ENCODE measurements at places on chromosomes 7 and 10.

DNA sequence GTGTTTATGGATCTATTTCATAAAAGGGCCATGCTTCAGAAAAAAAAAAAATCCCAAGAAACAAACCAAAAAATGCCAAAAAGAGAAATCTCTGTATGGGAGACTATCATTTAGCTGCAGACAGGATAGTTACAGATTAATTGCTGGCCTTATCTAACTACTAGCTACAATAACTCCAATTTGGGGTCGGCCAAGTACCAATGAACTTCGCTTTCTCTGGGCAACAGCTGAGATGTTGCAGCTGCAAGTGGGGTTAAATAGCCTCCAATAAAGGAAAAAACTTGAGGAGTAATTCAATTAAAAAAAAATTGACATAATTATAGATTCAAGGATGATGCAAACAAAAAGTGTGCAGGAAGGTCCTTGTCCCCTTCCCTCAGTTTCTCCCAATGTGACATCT, 73.6 kb downstream of the PFKFB3 start:
- DNase-seq = no peak

DNA sequence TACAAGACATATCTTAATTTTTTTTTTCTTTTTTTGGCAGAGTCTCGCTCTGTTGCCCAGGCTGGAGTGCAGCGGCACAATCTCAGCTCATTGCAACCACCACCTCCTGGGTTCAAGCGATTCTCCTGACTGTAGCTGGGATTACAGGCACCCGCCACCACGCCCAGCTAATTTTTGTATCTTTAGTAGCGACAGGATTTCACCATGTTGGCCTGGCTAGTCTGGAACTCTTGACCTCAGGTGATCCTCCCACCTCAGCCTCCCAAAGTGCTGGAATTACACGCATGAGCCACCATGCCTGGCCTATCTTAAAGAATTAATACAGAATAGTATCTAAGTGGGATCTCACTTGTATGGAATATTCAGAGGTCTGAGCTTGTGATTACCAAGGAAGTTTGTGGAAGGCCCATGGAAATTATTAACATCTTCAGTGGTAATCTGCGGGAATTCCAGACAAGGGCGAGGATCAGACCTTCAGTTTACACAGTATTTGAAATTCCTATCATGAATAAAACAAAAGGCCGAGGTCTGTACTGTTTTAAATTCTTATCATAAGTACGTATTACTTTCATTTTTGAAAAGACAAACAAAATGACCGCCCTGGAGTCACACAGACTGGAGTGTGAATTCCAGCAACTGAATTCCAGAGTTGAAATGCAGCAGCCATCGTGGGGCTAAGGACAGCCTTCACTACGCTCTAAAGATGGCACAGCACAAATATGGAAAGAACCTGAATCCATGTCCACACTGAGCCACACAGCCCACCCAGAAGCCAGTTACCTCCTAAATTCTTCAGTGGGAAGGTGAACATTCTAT, 16.7 kb downstream of the GPRIN2 start:
- no peak for DNase-seq

GRCh38 chr7:101625031-101625791, 3.9 kb downstream of the MYL10 start:
- peak; percentile 67 for DNase-seq

DNA sequence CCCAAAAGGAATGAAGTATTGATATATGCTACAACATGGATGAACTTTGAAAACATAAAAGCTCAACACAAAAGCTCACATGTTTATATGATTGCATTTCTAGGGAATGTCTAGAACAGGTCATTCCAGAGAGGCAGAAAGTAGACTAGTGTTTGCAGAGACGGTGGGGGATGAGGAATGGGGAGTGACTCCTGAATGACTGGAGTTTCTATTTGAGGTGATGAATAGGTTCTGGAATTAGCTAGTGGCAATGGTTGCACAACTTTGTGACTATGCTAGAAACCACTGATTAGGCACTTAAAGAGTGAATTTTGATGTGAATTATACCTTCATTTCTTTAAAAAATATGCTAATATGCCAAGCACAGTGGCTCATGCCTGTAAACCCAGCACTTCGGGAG, 6.9 kb downstream of the KPNA7 start:
- DNase-seq = no peak

GRCh38 chr7:105011831-105012502, 2.0 kb upstream of the KMT2E start:
- peak; percentile 15 for DNase-seq

DNA sequence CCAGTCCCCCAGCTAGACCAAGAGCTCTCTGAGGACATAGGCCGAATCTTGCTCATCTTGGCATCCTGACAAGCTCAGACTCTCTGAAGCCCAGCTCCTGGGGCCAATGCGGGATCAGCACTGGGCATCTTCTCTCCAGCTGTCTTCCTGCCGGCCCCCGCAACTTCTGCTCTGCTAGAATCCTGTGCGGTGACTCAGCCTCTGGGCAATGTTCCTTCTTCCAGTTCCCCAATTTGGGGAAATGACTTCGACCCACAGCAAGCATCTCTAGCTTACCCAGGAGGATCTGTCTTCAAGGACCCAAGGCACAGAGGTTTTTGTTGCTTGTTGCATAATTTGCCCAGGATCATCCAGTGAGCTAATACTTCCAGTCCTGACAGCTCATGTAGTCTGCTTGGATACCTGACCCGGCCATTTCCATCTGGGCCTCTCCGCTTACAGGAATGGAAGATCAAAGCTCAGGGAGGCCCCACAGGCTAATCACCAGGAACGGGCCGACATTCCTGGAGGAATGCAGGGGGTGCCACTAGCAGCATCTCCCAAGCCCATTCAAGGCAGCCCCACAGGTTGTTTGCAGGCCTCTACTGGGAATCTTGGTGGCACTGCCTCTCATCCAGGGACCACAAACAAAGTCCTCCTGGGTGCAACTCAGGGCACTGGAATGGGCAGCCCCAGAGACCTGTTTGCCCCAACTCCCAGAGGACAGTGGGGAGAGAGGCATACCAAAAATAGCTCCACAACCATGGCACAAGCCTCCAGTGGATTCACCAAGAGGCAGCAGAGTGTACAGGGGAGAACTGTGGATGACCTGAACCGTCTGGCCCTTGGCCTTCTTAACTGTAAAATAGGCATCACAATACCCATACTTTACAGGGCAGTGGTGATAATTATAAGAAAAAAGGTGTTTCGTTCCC, 151.9 kb downstream of the NEURL1 start:
- no peak for DNase-seq

DNA sequence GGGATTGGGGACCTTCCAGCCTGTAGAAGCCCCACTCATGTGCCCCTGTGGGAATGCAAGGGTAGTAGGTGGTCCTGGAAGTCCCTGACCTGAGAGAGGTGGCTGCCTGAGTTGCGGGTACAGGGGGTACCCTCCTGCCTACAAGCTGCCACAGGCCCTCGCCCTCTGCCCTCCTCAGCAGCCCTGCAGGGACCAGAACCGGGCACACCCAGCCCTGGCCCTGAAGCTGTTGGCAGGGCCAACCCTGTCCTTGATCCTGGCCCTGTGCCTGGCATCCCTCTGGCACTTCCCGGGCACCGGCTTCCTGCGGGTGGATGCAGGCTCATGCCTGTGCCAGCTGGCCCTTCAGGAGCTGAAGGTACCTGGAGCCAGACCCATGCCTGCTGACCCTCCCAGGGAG, 54.9 kb upstream of the ELN start:
- DNase-seq = no peak

- DNase-seq = peak; percentile 17
Measured at GRCh38 chr7:22295402-22296264, 61.3 kb downstream of the RAPGEF5 start.

DNA sequence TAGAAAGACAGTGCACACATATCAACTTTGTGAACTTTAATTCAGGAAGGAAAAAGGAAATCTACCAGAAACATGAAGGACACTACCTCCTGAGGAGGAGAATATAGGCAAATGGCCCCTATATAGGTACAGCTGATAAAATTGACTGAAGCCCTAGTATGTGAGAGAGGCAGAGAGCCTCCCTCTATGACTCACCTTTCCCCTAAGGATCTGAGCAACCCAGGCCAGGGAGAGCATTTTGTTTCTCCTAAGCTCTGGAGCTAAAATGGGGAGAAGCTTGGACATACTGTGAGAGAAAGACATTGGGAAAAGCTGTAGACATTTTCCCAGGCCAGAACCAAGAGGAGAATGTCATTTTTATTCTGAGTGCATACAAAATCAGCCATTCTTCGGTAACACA, 303.5 kb downstream of the AHR start:
- DNase-seq = no peak

GRCh38 chr10:45040921-45041542, 40.3 kb downstream of the ZNF22 start:
- DNase-seq = no peak

GRCh38 chr7:32206987-32207386, 136.8 kb upstream of the PDE1C start:
- peak; percentile 68 for DNase-seq

GRCh38 chr7:69749994-69750393, 151.7 kb downstream of the AUTS2 start:
- DNase-seq = no peak

- peak; percentile 50 for DNase-seq
Measured at GRCh38 chr10:58266826-58267712, 625 bp downstream of the IPMK start.

DNA sequence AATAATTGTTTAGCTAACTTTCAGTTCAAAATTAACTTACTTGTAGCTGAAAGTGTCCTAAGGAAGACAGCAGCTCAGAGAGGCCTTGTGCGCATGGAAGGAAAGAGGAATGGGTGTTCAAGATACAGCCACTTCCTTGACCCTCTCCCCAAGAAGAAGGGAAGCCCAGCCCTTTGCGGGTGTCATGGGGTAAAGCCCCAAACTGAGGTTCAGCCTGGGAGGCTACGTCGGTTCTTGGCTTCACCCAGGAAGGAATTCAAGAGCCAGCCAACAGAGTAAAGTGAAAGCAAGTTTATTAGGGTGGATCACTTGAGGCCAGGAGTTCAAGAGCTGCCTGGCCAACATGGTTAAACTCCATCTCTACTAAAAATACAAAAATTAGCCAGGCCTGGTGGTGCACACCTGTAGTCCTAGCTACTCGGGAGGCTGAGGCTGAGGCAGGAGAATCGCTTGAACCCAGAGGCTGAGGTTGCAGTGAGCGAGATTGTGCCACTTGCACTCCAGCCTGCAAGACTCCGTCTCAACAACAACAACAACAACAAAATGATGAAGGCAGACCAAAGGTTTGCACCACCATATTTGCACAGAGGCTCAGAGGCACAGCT, 15.9 kb downstream of the GPRIN2 start:
- no peak for DNase-seq

All from GM23338 (cell line).